ENCODE measurements at places on chromosomes 5 and 9. TPM values are rescaled to one million over a fixed set of nuclear protein-coding genes. Genes with fewer than 3 reads are reported as not detected.

The SCGB3A1 gene
- total RNA-seq, result not detected

The FOXD4L4 gene
- total RNA-seq, result 0.28 TPM

The CDKN2B-AS1 gene
- total RNA-seq, result 0.65 TPM

The CNTNAP3 gene
- 15.9 TPM for total RNA-seq

The SOX30 gene
- 0.23 TPM for total RNA-seq

Measured in posterior vena cava (tissue), 2 donors.